ENCODE measurements at places on chromosomes 1 and 21. TPM values are rescaled to one million over a fixed set of nuclear protein-coding genes. Genes with fewer than 3 reads are reported as not detected.

- no peaks in the 10 kb centered on the region for H3K4me1 ChIP-seq
- DNase-seq = no peak
- no peaks in the 10 kb centered on the region for H3K27me3 ChIP-seq
Observed at GRCh38 chr1:216779686-216780085, 56.5 kb upstream of the ESRRG start.

- H3K27me3 ChIP-seq = peaks cover 64% of the 10 kb centered on the region
- no peak for DNase-seq
- peaks cover 13% of the 10 kb centered on the region for H3K4me1 ChIP-seq
- H3K4me3 ChIP-seq = no peak overlapping the region
- no peaks in the 10 kb centered on the region for H3K36me3 ChIP-seq
- H3K27ac ChIP-seq = no peak overlapping the region
Observed at GRCh38 chr1:197918807-197919345, 1.7 kb downstream of the LHX9 start.

- no peaks in the 10 kb centered on the region for H3K36me3 ChIP-seq
- DNase-seq = no peak
- H3K4me1 ChIP-seq = no peaks in the 10 kb centered on the region
- H3K27me3 ChIP-seq = no peaks in the 10 kb centered on the region
- no peak overlapping the region for H3K27ac ChIP-seq
Observed at GRCh38 chr21:14918527-14918926, 146.3 kb downstream of the NRIP1 start.

DNA sequence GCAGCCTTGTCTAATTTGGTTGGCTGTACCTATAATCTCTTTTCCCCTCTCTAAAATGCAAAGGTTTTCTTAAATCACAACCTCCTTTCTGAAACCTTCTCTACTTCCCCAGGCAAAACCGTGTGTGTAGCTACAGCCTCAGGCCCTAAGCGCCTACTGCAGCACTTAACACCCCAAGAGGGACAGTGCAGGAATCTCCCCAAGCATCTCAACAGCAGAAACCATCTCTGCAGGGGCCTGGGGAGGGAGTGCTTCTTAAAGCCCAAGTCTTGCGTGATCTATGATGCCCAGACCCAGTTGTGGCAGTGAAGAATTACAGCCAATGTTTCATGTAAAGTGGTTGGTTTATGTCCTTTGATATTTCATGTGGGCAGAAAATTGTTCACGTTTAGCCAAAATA, 159.3 kb downstream of the DSCAM start:
- no peak overlapping the region for H3K4me3 ChIP-seq
- no peak overlapping the region for H3K27ac ChIP-seq

- no peak for DNase-seq
- H3K4me3 ChIP-seq = no peak overlapping the region
- H3K27me3 ChIP-seq = no peaks in the 10 kb centered on the region
- H3K27ac ChIP-seq = no peak overlapping the region
- H3K36me3 ChIP-seq = peaks cover 7% of the 10 kb centered on the region
Observed at GRCh38 chr1:202572867-202573266, 137.4 kb downstream of the SYT2 start.

GRCh38 chr1:171969813-171970212, 128.5 kb downstream of the DNM3 start:
- peaks cover 3% of the 10 kb centered on the region for H3K4me1 ChIP-seq
- H3K36me3 ChIP-seq = no peaks in the 10 kb centered on the region
- H3K27ac ChIP-seq = no peak overlapping the region

The TNFRSF18 gene
- polyA plus RNA-seq = 29.9 TPM

- no peak for DNase-seq
- no peaks in the 10 kb centered on the region for H3K27me3 ChIP-seq
- no peak overlapping the region for H3K4me3 ChIP-seq
- no peaks in the 10 kb centered on the region for H3K36me3 ChIP-seq
- no peaks in the 10 kb centered on the region for H3K4me1 ChIP-seq
Observed at GRCh38 chr1:181739214-181739613, 255.9 kb downstream of the CACNA1E start.

The LEFTY2 gene
- 1.5 TPM for polyA plus RNA-seq

- H3K27ac ChIP-seq = no peak overlapping the region
- no peaks in the 10 kb centered on the region for H3K27me3 ChIP-seq
- no peaks in the 10 kb centered on the region for H3K4me1 ChIP-seq
- DNase-seq = no peak
- no peak overlapping the region for H3K4me3 ChIP-seq
- peaks cover 26% of the 10 kb centered on the region for H3K36me3 ChIP-seq
Observed at GRCh38 chr1:17404820-17405219, 32.8 kb downstream of the PADI6 start.

The CHIT1 gene
- polyA plus RNA-seq = 36.0 TPM

- peaks cover 7% of the 10 kb centered on the region for H3K27me3 ChIP-seq
- H3K36me3 ChIP-seq = no peaks in the 10 kb centered on the region
- no peak for DNase-seq
- no peak overlapping the region for H3K4me3 ChIP-seq
Observed at GRCh38 chr1:201310986-201311355, 27.7 kb downstream of the PKP1 start.

- H3K27ac ChIP-seq = no peak overlapping the region
- no peak overlapping the region for H3K4me3 ChIP-seq
- H3K4me1 ChIP-seq = no peaks in the 10 kb centered on the region
- H3K36me3 ChIP-seq = no peaks in the 10 kb centered on the region
- DNase-seq = no peak
- no peaks in the 10 kb centered on the region for H3K27me3 ChIP-seq
Observed at GRCh38 chr21:34186109-34186719, 112.8 kb downstream of the MRPS6 start.

DNA sequence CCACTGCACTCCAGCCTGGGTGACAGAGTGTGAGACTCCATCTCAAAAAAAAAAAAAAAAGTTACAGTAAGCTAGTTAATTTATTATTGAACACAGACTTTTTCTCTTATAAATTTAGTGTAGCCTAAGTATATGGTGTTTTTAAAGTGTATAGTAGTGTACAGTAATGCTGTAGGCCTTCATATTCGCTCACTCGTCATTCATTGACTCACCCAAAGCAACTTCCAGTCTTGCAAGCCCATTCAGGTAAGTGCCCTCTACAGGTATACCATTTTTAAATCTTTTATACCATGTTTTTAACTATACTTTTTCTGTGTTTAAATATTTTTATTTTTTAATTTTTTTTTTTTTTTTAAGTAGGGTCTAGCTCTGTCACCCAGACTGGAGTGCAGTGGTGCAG, 12.1 kb downstream of the POU2F1 start:
- no peak overlapping the region for H3K4me3 ChIP-seq
- H3K36me3 ChIP-seq = no peaks in the 10 kb centered on the region
- no peak overlapping the region for H3K27ac ChIP-seq
- DNase-seq = no peak
- H3K27me3 ChIP-seq = no peaks in the 10 kb centered on the region

The PLA2G2D gene
- 1.6 TPM for polyA plus RNA-seq

- peaks cover 47% of the 10 kb centered on the region for H3K27me3 ChIP-seq
- H3K4me3 ChIP-seq = no peak overlapping the region
- no peaks in the 10 kb centered on the region for H3K36me3 ChIP-seq
- DNase-seq = no peak
- H3K27ac ChIP-seq = no peak overlapping the region
Observed at GRCh38 chr1:20401405-20402010, 84.5 kb downstream of the CAMK2N1 start.
